Activated T-helper 1 cell treated with anti-CD3 and anti-CD28 coated beads, Interleukin-12 subunit alpha, Interleukin-12 subunit beta, Interleukin-2, Interleukin-4 antibody, amounts not matched to agents 30 ng/mL and 10 ng/mL and 1 ng/mL, durations not matched to agents 14 hours and 24 hours and 36 hours (primary cell): ENCODE measurements at places on chromosomes 12 and 14. TPM values are rescaled to one million over a fixed set of nuclear protein-coding genes. Genes with fewer than 3 reads are reported as not detected.

The AVPR1A gene
- not detected in 2 replicates for total RNA-seq

The RNASE7 gene
- total RNA-seq, result not detected in 2 replicates

The SERPINA3 gene
- total RNA-seq, result not detected in 2 replicates

The KRT78 gene
- total RNA-seq, result not detected in 2 replicates

The PAX9 gene
- total RNA-seq, result not detected in 2 replicates

The ACVR1B gene
- total RNA-seq, result 11.4 and 12.0 TPM in 2 replicates
